ENCODE measurements at places on chromosomes 1 and 21.

DNA sequence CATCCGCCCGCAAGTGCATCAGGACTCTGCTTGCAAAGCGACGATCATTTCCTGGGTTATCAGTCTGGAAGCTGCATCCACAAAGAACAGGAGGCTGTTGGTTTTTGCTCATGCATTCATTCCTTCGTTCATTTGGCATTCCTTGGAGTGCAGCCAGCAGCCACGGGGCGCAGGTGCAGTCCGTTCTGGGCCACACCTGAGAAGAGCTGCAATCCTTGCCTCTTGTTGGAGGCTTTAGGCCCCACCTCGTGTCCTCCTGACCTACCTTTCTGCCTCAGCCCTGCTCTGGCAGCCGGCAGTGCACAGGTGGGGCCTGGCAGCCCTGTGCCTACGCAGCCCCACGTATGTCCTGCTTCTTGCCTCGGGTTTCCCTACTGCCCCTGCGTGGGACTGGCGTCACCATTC, 19.6 kb upstream of the C2CD2 start:
- DNase-seq, result no peak

- no peak for DNase-seq
Measured at GRCh38 chr1:151197863-151198253, 494 bp upstream of the PIP5K1A start.

DNA sequence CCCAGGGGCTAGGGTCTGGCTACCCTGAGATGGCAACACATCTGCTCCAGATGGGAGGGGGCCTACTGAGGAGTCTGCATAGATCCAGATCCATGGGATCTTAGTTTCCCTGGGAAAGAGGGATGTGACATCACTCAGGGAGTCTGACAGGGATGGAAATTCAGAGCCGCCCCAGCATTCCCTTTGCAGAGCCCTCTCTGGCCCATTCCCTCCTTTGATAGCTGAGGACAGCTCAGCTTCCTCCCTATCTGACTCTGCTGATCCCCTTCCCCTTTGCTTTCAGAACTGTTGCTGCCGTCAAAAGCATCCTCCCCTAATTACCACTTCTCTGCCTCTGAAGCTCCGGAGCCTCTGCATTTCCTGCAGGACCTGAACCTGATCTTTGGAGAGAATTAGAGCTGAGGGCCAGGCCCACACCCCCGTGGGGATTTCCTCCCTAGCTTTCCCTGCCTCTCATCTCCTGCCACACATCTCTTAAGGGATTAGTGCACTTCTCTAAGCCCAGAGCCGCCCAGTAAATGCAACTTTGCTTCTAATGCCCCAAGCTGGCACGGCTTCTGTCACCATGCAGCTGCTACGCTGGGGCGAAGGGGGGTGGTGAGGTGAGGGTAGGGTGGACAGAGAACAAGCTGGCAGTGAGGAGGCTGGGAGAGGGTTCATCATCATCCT, 9.5 kb upstream of the ASCL5 start:
- DNase-seq, result no peak

- no peak for DNase-seq
Measured at GRCh38 chr1:2807678-2808385, 6.3 kb upstream of the TTC34 start.

DNA sequence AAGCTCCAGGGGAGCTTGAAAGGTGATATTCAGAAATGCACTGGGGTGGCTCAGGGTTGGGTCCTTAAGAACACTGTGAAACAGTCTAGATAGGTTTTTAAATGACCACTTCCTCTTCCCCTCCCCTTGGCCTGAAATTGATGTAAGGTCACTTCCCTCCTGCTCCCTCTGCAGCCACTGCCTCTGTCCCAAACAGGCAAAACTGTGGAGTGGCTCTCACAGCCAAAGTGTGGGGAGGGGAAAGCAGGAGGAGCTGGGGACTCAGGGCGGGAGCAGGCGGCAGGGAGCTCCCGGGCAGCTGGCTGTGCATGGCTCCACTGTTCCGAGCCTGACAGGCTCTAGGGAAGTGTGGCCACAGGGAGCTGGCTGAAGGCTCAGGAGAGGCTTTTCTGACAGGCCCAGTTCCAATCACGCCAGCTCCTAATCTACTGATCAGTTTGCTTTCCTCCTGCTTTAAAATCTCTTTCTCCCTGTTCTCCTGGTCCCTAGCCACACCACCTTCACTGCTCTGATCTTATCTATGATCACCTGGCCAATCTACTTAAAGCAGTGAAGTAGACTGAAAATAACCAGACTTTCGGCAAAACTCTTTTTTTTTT, 5.1 kb upstream of the CSRP1 start:
- DNase-seq, result peak; percentile 64

- DNase-seq, result peak; percentile 13
Measured at GRCh38 chr1:54238353-54239034, 38.5 kb downstream of the MRPL37 start.

GRCh38 chr21:14086553-14086952, 124.2 kb downstream of the LIPI start:
- DNase-seq, result no peak

DNA sequence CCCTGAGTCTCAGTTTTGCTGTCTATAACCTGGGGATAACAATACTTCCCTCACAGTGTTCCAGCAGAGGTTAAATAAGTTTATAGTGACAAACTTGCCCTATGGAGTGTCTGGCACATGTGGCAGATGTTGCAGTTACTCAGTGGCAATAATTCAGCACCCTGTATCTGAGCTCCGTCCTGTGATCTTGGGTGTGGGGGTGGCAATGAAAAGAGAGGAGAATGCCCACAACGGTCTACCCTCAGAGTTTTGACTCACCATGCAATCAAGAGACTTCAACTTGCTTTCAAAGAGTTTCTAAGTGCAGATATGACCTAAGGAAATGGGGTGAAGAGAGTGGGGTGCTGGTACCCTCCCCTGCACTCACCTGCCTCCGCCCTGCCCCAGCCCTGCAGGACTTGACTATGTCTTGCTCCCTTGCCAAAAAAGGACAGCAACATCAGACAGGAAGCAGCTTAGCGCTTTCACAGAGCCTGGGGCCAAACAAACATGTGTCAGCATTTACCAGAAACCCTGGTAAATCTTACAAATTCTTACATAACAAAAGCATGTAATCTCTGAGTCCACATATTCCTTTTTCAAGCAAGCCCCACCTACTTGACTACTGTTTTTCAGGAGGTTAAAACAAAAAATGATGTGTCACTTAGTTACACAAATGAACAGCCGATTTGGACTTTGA, 185.1 kb upstream of the CAMK1G start:
- DNase-seq, result peak; percentile 30

DNA sequence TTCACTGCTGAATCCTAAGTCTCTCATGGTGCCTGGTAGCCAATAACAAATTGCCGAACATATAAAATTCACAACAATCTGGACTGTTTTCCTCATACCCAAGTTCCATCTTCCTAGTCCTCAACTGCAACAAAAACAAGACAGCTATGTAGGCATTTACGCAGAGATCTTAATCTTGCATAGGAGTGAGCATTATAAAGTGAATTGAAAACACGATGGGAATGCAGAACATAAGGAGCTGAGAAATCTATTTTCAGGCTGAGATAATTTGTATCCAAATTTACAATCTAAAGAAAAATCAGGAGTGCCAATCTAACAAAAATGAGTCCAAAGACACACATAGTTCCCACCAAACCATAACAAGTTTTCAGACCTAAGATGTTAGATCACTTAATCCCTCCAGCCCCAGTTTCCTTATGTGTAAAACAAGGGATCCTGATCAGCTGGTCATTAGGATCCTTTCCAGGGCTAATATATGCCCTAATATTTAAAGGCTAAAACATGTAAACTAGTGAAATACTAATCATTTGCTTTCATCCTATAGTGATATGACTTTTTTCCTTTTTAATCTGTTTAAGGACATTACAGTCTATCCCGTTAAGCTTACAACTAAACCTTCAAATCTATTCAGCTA, 1.9 kb downstream of the SLC16A1 start:
- DNase-seq, result no peak

- DNase-seq, result no peak
Measured at GRCh38 chr1:236144446-236145150, 2.3 kb downstream of the GPR137B start.

GRCh38 chr1:183604038-183604808, 14.0 kb upstream of the NCF2 start:
- peak; percentile 21 for DNase-seq

GRCh38 chr1:245590726-245591125, 435.9 kb downstream of the KIF26B start:
- DNase-seq, result no peak

- no peak for DNase-seq
Measured at GRCh38 chr1:207856276-207857023, 54.5 kb downstream of the CD34 start.

DNA sequence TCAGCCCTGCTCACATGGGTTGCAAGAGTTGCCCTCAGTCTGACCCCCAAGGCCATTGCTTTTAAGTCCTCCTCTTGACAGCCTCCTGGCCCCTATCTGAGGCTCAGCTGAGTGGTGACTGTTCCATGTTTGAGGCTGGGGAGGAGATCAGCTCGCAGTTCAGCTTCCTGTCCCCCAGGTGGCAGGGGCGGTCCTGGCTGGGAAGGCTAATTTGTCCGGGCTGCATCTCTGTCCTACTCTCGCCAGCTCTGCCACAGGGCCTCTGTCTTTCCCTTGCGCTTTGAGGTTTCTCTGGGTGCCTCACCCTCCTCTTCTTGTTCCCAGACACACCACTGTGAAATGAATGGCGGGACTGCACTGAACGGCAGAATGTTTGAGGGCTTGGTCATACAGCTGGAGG, 157.3 kb downstream of the KCNJ6 start:
- no peak for DNase-seq

- no peak for DNase-seq
Measured at GRCh38 chr1:231311720-231312431, 25.8 kb downstream of the EXOC8 start.

- peak; percentile 14 for DNase-seq
Measured at GRCh38 chr1:220045356-220046051, 801 bp downstream of the EPRS1 start.

DNA sequence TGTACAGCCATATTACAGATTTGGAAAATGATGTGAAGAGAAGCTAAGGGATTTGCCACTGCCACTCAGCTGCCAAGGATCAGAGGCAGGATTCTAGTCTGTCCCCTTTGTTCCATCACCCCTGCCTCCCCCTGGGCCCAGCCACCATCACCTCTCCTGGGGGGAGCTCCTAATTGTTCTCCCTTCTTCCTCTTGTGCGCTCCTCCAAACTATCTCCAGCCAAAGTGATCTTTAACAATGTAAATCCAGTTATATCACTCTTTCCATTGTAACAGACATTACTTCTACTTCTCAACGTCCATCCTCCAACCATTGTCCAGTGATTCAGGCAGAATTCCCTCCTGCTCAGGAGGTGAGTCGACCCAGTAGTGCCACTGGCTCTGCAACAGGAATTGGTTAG, 164.1 kb downstream of the PLPP3 start:
- DNase-seq, result no peak

- no peak for DNase-seq
Measured at GRCh38 chr1:2226525-2227345, 1.4 kb upstream of the SKI start.

- DNase-seq, result no peak
Measured at GRCh38 chr1:67723620-67724019, 38.6 kb downstream of the GADD45A start.

- no peak for DNase-seq
Measured at GRCh38 chr1:81232420-81232819, 568.3 kb upstream of the ADGRL2 start.

- DNase-seq, result no peak
Measured at GRCh38 chr1:229340496-229340895, 2.4 kb downstream of the CCSAP start.

GRCh38 chr1:205523261-205523890, 18.9 kb downstream of the CDK18 start:
- no peak for DNase-seq

GRCh38 chr21:29155118-29155932, 24.9 kb downstream of the MAP3K7CL start:
- DNase-seq, result peak; percentile 45

GRCh38 chr1:110872745-110873720, at the start of gene CD53:
CD53 (plus strand) TSS chr1:110873148; CDS start chr1:110891409, 18,261 bp downstream.
- peak; percentile 13 for DNase-seq

DNA sequence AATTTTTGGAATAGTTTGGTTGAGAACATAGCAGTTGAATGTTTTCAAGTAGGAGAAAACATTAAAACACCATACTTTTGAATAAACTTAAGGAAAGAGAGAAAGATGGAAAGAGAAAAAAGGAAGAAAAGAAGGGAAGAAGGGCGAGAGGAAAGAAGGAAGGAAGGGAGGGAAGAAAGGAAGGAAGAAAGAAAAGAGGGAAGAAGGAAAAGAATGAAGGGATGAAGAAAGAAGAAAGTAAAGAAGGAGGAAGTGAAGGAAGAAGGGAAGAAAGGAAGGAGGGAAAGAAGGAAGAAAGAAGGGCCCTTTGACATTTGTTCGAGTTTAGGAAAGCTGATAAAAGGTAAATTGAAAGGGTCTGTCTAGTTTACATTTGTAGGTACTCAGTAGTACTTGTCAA, 482.7 kb downstream of the SIPA1L2 start:
- no peak for DNase-seq

GRCh38 chr1:145706086-145706664, 993 bp downstream of the PDZK1 start:
- no peak for DNase-seq

DNA sequence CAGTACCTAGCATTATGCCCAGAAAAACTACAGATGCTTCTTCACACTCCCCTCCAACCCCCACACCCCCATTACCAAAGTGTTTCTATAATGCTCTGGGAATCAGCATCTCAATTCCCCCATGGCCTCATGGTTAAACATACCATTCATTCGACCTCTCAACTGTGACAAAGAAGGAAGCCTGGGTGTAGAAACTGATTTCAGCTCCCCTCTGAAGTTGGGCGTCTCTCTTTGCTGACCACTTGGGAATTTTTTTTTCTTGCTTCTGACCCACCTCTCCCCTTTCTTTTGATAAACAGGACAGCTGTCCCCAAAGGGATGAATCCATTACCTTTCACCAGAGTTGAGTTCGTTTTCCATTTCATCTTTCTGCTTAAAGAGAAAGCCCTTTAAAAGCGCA, 116.4 kb upstream of the HOOK1 start:
- DNase-seq, result no peak

GRCh38 chr1:246638941-246639655, 72.8 kb downstream of the CNST start:
- DNase-seq, result no peak

DNA sequence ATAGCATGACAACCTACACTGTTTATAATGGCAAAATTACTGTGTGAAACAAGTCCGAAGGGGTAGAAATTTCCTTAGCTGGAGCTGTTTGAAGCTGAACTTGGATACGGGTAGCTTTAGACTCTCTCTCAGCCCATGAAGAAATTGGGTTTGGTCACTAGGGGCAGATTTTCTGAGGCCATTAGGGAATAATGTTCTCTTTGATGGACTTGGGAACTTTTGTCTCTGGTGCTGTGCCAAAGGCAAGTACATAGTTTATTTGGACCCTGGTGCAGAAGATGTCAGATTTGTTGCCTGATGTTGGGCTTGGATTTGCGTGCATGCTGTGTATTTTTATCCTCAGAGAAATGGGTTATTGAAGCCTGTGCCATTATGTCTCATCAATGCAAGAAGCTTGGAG, 109.6 kb downstream of the VPS13D start:
- DNase-seq, result no peak

DNA sequence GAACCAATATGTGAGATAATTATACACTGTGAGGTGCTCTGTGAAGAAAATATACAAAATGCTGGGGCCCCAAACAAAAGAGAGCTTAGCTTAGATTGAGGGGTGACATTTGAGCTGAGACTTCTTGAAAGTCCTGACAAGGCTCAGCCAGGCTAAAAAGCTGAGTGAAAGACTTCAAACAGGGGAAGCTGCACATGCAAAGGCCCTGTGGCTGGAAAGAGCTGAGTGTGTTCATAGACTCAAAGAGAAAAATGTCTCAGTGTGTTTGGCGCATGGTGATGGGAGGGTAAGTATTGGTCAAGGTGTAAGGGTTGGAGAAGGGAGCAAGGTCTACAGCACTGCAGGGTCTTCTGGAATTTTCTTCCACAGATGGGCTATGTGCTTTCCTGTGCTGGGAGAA, 127.2 kb upstream of the KLHDC7A start:
- DNase-seq, result no peak

Data from A673 (cell line).